ENCODE measurements at places on chromosomes 7 and 10.

- DNase-seq = no peak
Observed at GRCh38 chr7:47454069-47454973, 127.6 kb downstream of the TNS3 start.

DNA sequence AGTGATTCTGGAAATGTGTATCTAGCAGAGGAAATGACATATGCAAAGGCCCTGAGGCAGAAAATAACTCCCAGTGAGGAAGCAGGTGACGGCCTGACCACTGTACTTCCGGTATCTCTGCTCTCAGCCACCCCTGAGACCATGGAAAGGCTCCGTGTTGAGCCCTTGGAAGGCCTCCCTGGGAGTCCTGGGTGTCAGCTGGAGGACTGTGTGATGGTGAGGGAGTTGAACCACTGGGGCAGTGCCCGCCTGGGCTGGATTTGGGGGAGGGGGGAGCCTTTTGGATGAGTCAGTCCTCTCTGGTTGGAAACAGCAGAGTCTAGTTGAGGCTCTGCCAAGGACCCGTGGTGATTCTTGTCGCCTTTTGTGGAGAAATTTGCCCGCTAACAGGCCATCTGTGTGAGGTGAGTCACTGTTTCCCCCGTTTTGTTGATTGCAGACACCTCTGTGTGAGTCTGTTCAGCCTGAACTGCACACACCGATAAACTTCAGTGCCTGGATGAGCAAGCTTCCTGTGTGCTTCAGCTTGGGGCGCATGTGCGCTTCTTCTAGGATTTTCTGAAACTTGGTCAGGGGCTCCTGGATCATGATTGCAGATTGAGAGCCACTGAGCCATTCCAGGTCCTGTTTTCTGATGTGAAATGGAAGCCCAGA lies 98.6 kb downstream of the GRK5 start:
- peak; percentile 59 for DNase-seq

DNA sequence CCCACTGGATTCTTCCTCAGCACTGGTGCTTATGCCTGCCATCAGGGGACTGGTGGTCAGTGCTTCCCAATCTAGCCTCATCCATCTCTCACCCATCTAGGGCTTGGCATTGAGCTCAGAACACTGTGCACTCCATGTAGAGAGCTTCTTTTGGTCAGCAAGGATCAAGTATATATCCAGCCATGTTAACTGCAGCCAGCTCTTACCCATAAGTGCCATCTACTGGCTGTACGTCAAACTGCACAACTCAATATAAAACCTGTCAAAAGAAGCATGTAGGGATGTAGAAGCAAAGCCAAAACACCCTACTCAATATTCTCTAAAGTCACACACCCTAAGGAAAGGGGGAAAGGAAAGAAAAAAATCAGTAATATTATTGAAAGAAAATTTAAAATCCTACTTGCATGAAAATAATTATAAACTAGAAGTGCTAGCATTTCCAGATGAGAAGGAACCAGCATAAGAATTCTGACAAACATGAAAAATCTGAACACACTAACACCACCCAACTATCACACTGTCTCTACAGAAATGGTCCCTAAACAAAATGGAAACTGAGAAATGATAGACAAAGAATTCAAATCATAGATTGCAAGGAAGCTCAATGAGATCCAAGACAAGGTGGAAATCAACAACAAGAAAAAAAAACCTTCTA lies 531.1 kb upstream of the STEAP1 start:
- peak; percentile 31 for DNase-seq

- DNase-seq = no peak
Observed at GRCh38 chr10:59991661-59992060, 85.3 kb upstream of the CCDC6 start.

DNA sequence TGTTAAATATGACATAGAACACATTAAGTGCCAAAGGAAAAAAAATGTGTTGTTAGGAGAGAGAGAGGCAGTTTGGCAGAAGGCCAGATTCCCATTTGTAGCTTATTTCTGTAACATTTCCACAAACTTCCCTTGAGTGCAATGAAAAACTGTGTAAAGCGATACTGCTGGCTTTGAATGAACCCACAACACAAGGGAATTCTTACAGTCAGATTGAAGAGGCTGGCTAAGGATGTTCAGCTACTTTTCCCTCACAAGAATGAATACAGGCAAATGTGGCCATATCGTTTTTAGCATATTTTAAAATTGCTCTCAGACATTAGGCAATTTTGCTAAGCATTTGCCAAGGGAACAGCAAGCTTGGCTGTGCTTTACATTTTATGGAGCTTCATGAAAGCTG lies 614.1 kb upstream of the FZD8 start:
- no peak for DNase-seq

DNA sequence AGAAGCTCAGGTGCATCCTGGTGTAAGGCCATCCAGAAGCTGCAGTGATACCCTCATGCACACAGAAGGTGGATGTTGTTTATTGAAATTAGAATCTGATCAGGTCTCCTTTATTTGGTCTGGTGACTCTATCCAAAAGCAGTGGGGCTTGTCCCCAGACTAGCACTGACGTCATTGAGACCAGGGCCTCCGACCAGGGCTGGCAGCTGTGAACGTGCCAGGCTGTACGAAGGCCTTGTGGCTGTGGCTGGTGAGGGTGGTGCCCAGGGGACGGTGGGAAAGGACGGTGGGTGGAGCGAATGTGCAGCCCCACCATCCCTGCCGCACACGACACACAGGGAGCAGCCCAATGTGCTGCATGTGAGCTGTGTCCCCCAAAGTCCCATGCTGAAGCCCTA lies 160.0 kb downstream of the ADARB2 start:
- no peak for DNase-seq

DNA sequence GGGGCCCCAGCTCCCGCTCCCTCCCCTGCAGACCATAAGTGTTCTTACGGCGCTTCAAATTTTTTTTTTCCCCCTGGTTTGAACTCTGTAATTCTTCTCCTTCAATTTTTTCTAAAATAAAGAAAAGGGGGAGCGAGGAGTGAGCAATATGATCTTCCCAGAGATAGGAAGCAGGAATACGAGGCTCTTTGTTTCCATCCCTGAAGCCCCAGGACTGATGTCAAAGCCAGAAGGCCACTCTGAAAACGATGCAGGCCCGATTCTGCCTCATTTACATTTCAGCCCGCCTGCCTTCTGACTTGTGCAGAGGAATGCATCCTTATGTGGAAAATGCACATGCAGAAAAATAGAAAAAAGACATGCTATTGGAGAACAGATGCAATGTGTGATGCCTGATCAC lies 401.5 kb upstream of the MKI67 start:
- no peak for DNase-seq
